ENCODE measurements at places on chromosomes 2 and 18.

- DNase-seq, result no peak
Observed at GRCh38 chr2:28422908-28423741, 30.5 kb downstream of the FOSL2 start.

DNA sequence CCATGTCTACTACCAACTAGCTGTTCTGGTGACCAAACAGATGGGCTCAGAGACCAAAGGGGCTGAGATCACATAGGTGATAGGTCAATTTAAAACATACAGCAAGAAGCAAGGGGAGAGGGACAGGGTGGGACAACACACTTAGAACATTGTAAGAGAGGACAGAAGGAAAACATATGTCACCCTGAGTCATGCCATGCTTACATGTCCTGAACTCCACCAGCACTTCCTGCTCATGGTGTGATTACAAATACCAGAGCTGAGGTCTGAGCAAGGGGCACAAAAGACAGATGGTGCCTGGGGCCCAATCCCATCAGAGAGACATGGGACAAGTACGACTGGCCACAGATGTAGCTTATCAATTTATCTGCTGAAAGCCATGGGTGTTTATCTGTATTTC is 28.7 kb upstream of the GALNT14 start:
- no peak for DNase-seq

DNA sequence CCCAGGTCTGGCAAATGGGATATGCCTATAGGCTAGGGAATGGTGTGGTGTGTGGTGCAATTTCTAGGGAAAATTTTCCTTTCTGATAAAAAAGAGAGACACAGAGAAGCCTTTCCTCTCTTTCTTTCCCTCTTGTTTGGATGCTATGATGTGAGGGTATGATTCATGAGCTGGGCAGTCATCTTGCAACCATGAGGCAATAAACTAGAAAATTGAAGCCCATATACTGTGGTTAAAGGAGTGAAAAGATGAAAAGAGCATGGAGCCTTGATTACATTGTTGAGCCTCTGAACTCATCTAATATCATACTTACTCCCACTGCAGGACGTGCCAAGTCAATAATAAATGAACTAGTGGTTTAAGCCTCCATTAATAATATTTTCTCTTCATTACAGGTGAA is 215.6 kb downstream of the HAUS1 start:
- DNase-seq, result no peak

DNA sequence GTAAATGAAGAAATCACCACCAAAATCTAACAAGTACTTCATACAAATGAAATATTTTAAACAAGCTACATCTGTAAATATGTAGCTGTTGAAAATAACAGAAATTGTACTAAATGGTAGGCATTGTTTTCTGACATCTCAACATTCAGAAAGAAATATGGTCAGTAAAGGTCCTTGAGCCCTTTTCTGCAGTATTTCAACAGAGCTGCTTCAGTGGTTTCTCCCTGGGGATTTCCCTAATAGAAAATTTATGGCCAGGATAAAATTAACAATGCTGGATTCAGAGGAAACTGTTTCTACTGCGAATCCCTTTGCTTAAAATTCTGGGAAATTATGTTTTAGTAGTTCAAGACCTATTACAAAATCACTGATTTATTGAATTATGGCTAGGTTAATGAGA is 256.6 kb downstream of the PIEZO2 start:
- DNase-seq, result no peak

DNA sequence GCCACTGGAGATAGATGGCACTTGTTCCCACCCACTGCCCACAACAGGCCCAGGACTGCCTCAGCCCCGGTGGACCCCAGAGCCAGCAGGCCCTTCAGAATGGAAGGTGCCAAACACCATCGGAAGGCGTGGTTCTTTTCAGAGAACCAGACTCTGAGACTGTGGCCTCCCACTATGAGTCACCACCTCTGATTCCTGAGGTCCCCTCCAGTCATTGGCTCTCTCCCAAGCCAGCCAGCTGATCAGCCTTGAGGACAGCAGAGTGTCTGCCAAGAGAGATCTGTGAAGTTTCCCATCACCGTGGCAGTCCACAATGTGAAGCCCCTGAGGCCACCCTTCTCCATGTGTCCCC is 10.4 kb upstream of the MAP3K2 start:
- no peak for DNase-seq

GRCh38 chr2:69774984-69775982 is 33.3 kb downstream of the ANXA4 start:
- DNase-seq, result no peak

GRCh38 chr2:44778221-44778654 is 163.3 kb upstream of the SIX3 start:
- DNase-seq, result no peak

- no peak for DNase-seq
Observed at GRCh38 chr2:231059756-231060155, 3.1 kb downstream of the PSMD1 start.

- no peak for DNase-seq
Observed at GRCh38 chr18:73110307-73110706, 242.5 kb upstream of the NETO1 start.

GRCh38 chr18:9700261-9700796 is 7.8 kb upstream of the RAB31 start:
- no peak for DNase-seq

GRCh38 chr2:101388232-101388631 is 929 bp upstream of the CREG2 start:
- no peak for DNase-seq

GRCh38 chr2:239584986-239585385 is 184.2 kb upstream of the HDAC4 start:
- no peak for DNase-seq

GRCh38 chr2:109405873-109406272 is 207.9 kb downstream of the SEPTIN10 start:
- DNase-seq, result no peak

GRCh38 chr2:43088143-43089073 is 138.0 kb downstream of the ZFP36L2 start:
- DNase-seq, result peak; percentile 60

DNA sequence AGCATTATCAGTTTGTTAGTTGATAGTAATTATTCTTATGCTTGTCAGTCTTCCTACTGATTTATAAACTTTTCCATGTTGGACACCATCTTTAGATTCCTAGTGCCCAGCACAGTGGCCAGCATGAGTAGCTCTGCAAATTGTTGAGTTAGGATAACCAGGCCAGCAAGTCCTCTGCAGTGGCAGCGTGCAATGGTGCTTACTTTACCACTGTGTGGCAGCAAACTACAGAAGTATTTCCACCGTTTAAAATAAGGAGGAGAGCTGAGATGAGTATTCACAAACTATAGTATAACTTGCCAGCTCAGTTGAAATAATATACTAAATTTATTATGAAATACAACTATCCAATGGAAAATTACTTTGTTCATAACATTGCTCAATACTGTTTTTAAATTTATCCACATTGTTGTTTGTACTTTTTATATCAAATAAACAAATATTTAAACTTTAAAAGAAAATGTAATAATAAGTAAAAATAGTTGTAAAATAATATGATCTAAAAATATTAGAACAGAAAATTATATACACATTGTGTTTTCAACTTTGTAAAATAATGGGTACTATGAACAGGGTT is 9.3 kb upstream of the THADA start:
- peak; percentile 54 for DNase-seq

- no peak for DNase-seq
Observed at GRCh38 chr2:220499225-220499624, 871.8 kb downstream of the SLC4A3 start.

DNA sequence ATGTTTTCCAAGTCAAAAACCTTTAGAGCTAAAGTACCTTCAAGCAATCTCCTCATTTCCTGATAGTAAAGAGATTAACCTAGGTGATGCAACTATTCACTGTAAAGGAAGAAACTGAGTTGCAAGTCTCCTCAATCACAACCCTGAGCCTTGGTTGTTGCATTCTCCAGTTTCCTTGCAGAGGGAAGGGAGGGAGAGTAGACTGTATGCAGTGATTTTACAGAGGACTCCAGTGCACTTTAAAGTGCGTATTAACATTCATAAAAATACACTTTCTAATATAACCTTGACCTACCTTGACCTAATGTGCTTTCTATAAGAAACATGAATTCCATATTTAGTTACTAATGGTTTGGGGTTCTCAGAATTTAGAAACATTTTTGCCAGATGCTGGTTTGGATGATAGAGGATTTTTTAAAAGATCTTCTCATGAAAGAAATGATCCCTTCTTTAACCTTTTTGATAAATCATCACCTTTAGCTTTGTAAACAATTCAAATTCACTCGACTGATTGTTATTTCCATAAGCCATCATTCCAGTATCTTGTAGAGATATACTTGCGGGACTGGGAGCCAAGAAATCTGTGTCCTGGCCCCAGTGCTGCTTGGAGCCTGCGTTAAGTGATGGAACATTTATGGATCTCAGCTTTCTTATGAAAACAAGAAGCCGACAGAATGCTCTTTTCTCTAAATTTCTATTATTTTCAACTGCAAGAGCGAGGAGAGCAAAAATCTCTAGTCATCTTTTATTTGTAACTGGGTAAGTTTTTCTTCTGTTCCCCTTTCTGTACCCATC is 228.3 kb downstream of the ZNF521 start:
- no peak for DNase-seq

- DNase-seq, result no peak
Observed at GRCh38 chr18:63071701-63072141, 247.8 kb downstream of the BCL2 start.

DNA sequence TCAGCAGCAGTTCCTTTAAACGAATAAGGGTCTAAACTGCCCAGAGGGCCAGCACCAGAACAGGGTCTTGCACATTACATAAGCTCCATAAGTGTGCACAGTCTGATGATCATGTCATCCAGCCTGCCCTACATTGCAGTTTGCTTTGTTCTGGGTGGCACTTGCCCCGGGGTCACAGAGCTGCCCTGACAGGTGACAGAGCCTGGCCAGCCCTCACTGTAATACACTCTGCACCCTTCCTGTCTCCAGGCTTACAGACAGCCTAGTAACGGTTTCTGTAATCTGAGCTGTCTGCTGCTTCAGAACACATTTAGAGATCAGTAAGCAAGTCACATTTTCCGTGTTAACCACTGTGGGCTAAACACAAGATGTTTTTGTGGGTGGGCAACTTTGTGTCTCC is 213.3 kb downstream of the FAM210A start:
- DNase-seq, result no peak

DNA sequence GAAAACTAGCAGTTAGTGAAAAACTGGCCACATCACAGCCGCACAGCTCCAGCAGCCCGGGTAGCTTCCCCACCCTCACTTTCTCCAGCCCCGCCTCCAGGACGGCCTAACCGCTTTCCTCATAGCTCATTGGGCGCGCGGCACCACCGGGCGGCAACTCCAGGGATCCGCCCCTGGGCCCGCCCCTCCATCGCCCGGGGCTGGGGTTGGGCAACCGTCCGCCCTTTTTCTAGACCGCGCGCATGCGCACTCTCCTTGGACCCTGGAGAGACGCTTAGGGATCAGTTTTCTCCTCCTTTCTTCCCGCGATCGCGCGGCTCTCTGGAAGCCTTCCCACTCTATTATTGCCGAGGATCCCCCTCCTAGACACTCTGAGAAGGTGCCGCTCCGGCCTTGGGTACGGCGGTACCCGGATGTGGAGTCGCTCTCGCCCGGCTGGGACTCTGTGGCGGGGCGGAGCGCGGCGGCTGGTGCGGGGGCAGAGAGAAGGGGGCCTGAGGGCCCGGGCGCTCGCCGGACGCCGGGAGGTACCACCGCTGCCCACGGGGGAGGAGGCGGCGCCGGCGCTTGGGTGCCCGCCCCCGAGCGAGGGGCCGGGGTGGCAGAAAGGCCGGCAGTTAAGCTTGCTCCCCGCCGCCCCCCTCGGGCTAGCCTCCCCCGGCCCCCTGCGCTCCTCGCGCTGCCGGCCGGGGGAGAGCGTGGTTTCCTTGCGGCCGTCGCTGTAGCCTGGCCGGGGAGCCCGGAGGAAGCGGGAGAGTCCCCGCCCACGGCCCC is at the start of gene MIB1:
MIB1 (plus strand) TSS at position 255 of the 774 bp plus-strand sequence. CDS start 792 bp downstream, outside the sequence.
- DNase-seq, result peak; percentile 99

GRCh38 chr2:214004463-214004862 is 406.4 kb upstream of the VWC2L start:
- DNase-seq, result no peak

DNA sequence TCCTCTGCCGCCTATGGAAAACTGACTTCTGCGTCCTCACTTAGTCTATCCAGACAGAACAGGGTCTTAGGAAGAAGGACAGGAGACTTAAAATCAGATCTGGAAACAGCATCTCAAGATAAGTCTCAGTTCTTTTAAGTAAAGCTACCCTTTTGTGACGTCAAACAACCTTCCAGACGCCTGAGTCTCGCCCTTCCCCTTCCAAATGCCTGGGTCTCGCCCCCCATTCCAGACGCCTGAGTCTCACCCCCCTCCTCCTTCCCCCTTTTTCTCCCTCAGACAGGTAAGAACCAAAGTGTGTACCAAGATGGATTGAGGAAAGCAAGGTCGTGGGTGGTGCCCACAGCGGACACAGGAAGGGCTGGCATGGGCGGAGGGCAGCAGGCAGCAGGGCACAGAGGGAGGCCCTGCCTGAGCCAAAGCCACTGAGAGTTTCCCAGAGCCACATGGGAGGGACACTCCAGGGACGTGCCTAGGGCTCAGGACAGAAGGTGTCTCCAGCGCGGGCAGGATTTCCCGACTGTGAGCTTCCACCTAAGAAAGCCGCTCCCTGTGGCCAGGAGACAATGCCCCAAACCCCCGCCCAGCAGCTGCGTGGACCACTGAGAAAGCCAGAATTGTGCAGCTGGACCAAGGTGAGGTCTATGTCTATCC is 51.3 kb downstream of the ANKMY1 start:
- peak; percentile 15 for DNase-seq

GRCh38 chr2:32553829-32554432 is 73.9 kb upstream of the TTC27 start:
- no peak for DNase-seq

- DNase-seq, result no peak
Observed at GRCh38 chr2:178320011-178320585, 125.8 kb downstream of the OSBPL6 start.

- DNase-seq, result no peak
Observed at GRCh38 chr2:140658760-140659692, 1471.8 kb downstream of the LRP1B start.

DNA sequence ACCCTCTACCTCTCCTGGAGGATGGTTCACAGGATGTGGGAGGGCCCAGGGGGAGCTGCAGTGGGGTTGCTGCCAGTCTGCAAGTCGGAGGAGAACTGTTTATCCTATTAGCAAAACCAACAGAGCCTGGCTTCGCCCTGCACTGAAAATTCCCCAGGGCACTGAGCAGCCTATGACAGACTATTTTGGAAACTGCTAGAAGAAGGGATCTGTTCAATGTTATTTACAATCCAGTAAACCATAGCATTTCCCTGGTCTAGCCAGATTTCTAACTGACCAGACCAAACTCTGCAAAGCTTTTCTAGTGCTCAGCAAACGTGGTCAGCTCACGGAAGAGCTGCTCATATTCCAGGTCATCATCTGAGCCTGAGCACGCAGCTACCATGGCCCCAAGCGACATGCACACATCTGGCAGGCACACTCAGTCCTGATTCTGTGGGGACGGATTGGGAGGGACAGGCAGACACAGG is 64.8 kb upstream of the PID1 start:
- DNase-seq, result no peak

DNA sequence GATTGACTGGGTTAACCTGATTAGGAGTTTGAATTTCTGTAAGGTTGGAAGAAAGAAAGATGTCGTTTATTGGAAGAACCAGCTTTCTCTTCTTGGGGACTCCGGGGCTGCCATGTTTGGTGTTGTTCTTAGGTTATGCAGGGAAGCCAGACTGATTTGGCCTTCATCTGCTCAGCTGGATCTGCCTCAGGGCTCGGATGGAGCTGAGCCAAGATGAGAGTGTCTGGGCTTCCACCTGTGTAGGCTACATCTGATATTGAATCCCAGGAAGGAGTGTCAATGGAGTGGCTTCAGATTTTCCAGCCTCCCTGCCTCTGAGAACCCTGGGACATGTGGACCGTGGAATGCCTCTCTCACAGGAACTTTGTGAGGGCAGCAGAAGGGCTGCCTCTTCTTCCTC is 126.1 kb downstream of the WDSUB1 start:
- DNase-seq, result no peak

All from Caco-2 (cell line).